ENCODE measurements at places on chromosomes 5 and 9. TPM values are rescaled to one million over a fixed set of nuclear protein-coding genes. Genes with fewer than 3 reads are reported as not detected.

The HAVCR1 gene
- total RNA-seq: not detected

The GMCL2 gene
- not detected for total RNA-seq

The PDE8B gene
- 0.15 TPM for total RNA-seq

The AQP7 gene
- total RNA-seq: not detected

Data from bronchus fibroblast of lung (primary cell).